ENCODE measurements at places on chromosomes 2 and 18. TPM values are rescaled to one million over a fixed set of nuclear protein-coding genes. Genes with fewer than 3 reads are reported as not detected.

DNA sequence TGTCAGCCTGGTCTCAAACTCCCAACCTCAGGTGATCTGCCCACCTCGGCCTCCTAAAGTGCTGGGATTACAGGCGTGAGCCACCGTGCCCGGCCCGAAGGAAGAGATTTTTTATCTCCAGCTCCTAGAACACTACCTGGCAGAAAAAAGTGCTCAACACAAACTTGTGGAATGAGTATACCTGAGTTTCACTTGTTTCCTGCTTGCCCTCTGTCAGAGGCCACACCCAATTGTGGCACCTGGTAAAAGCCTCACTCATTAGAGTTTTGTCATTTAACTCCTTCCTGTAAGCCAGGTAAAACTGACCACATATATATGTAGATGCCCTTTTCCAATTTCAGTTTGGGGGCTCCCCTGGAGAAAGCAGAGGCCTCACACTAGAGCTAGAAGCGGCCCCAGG is 42.2 kb upstream of the RTN4 start:
- no peaks in the 10 kb centered on the region for H3K36me3 ChIP-seq
- no peak overlapping the region for H3K4me3 ChIP-seq
- peaks cover 2% of the 10 kb centered on the region for H3K4me1 ChIP-seq
- no peak for DNase-seq
- peak overlapping the region; percentile 13 for H3K27ac ChIP-seq
- H3K27me3 ChIP-seq: no peaks in the 10 kb centered on the region

GRCh38 chr2:120677696-120678247 is 57.9 kb upstream of the GLI2 start:
- H3K27ac ChIP-seq: no peak overlapping the region
- DNase-seq: no peak
- H3K4me3 ChIP-seq: no peak overlapping the region

- no peaks in the 10 kb centered on the region for H3K4me1 ChIP-seq
- H3K36me3 ChIP-seq: peaks cover 23% of the 10 kb centered on the region
- DNase-seq: no peak
- no peaks in the 10 kb centered on the region for H3K27me3 ChIP-seq
- no peak overlapping the region for H3K27ac ChIP-seq
Observed at GRCh38 chr2:65329525-65329924, 101.9 kb downstream of the ACTR2 start.

DNA sequence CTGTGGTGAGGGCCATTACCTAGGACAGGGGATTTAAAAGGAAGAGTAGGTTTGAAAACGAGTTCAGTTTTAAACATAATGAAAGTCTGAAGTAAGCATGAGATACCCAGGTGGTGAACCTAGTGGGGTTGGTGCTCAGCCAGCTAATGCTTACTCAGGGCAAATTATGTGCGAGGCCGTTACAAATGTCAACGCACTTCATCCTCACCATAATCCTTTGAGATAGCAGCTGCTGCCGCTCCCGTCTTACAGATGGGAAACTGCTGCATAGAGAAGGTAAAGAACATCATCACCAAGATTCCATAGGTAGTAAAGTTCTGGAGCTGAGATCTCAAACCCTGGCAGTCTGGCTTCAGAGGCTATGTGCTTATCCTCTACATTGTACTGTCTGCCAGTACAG is 209.0 kb downstream of the DYM start:
- H3K4me3 ChIP-seq: no peak overlapping the region
- H3K4me1 ChIP-seq: peaks cover 4% of the 10 kb centered on the region
- no peak for DNase-seq
- peaks cover 11% of the 10 kb centered on the region for H3K36me3 ChIP-seq
- H3K27ac ChIP-seq: no peak overlapping the region

- H3K36me3 ChIP-seq: peaks cover 17% of the 10 kb centered on the region
- H3K27ac ChIP-seq: peak overlapping the region; percentile 91
- no peak for DNase-seq
- peak overlapping the region; percentile 71 for H3K4me3 ChIP-seq
- H3K27me3 ChIP-seq: no peaks in the 10 kb centered on the region
Observed at GRCh38 chr2:66573821-66574233, 138.9 kb downstream of the MEIS1 start.

- H3K4me3 ChIP-seq: no peak overlapping the region
- no peaks in the 10 kb centered on the region for H3K27me3 ChIP-seq
- peaks cover 1% of the 10 kb centered on the region for H3K4me1 ChIP-seq
- H3K27ac ChIP-seq: no peak overlapping the region
- no peak for DNase-seq
Observed at GRCh38 chr2:46589356-46589755, 110.0 kb downstream of the TMEM247 start.

Gene FOXI3
- 0.57 TPM for total RNA-seq

Gene VWC2L
- not detected for total RNA-seq

Gene TMEM198
- 8.2 TPM for total RNA-seq

Gene FAM228A
- total RNA-seq: 0.80 TPM

Gene HOXD1
- total RNA-seq: 0.16 TPM

Gene STAT1
- total RNA-seq: 264 TPM

Gene UGT1A7
- not detected for total RNA-seq

Gene ST8SIA3
- total RNA-seq: 8.9 TPM

Gene SKA1
- total RNA-seq: 13.5 TPM
